Inflammatory macrophage (primary cell): ENCODE measurements at places on chromosomes 13 and 19.

- no peak for DNase-seq
Measured at GRCh38 chr19:35755550-35756376, 1.1 kb downstream of the HSPB6 start.

DNA sequence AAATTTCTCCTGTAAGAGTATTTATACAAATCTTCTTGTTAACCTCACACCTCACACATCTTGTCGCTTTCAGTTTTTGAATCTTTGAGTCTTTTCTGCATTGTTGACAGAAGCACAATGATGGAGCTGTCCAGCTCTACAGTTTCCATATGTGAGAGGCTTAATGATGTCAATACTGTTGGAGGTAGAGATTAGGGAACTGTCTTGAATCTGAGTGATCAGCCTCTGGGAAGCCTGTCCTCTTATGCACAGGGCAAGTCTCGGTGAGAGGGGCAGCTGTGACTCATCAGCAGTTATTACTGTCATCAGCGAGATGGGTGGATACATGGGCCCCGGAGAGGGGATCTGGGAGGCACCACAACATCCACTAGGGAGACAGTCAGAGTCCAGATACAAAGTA lies 4.6 kb upstream of the ITGBL1 start:
- DNase-seq: no peak

- no peak for DNase-seq
Measured at GRCh38 chr19:2274185-2274711, 7.7 kb downstream of the PEAK3 start.

DNA sequence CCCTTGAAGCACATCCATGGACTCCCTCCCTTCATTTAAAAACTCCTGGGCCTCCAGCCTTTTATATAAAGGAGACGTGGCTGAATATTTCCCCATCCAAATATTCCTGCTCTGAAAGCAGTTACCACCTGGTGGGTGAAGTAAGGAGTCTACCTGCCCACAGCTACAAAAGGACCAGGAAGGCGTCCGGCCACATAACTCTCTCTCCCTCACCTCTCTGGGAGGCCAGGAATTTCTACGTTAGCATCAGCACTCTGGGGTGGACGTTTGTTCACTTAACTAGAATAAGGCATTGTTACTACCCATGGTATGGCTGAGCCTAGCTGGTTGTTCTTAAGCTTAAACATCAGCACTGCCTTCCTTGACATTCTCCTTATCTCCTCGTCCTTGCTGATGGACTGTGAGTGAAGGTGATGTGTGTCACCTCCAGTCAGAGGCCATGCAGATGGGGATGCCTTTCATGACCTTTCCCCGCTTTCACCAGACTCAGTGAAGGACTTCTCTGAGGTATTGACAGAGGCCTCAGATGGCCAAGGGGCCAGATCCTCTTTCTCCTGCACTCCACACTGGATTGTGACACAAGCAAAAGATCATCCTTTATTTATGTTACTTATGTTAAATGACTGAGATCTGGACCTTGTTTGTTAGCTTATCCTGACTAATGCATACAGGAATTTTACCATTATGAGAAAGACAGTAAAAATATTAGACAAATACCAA lies 22.2 kb upstream of the KPNA3 start:
- no peak for DNase-seq

DNA sequence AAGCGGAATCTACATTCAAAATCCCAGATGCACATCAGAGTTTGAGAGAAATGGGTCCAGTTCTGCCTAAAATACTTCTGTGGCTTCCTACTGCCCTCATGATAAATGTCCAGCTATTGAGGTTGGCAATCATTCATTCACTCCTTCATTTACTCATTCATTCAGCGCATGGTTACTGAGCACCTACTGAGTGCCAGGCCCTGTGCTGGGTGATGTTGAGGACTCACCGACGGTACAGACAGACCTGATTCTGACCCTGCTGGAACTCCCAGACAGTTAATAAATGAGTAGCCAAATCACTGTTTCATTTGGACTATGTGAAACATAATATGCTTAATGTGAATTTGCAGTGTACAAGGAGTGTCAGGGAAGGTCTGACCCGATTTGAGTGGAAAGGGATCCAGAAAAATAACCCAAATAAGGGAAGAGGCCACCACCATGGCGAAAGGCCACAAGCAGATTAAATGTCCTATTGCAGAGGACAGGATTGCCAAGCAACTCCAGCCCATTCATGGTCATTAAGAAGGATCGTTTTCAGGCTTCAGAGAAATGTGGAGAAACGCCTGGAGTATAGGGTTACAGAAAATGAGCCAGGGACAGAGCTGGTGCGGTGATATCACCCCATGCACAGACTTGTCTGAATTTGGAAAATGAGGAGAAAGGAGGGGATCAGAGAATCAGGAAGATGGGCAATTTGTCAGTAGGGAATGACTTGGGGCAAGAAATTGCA lies 20.5 kb downstream of the DYRK1B start:
- no peak for DNase-seq

DNA sequence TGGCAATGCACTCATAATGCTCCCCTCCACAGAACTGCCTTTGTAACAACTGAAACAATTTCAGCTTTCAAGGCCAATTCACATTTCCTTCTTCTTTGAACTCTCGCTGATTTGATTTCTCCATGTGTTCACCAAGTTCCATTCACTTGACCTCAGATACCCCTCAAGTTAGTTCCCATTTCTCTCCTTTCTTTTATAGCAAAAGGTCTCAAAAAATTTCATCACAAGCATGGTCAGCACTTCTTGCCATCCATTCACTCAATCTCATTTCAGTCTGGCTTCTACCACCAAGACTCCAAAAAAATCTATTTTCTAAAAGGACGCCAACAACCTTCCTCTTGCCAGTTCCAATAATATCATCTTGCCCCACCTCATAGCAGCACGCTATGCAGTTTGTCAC lies 135.7 kb downstream of the DIAPH3 start:
- DNase-seq: peak; percentile 48

DNA sequence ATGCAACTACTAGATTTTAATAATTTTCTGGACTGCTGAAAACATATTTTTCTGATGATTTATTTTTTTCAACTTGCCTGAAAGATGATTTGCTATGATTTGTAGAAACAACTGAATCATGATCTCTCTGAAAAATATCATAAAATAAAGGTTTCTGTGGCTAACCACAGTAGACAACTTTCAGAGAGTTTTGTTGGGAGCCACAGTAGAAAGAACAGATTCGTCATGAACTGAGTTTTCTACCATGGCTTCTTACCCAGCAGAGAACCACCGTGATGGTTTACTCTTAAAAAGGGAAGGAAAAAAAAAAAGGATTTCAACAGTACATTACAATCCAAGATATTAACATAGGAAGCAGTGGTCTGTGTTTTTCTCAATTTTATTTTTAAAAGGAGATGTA lies 18.0 kb downstream of the ZAR1L start:
- no peak for DNase-seq

- DNase-seq: no peak
Measured at GRCh38 chr19:5916181-5916708, 2.2 kb downstream of the CAPS start.

- no peak for DNase-seq
Measured at GRCh38 chr19:33296488-33296971, 5.8 kb downstream of the CEBPA start.

GRCh38 chr13:88376760-88377388 lies 705.7 kb downstream of the SLITRK5 start:
- DNase-seq: no peak

- DNase-seq: peak; percentile 74
Measured at GRCh38 chr19:18450931-18451836, 13.3 kb upstream of the ISYNA1 start.

DNA sequence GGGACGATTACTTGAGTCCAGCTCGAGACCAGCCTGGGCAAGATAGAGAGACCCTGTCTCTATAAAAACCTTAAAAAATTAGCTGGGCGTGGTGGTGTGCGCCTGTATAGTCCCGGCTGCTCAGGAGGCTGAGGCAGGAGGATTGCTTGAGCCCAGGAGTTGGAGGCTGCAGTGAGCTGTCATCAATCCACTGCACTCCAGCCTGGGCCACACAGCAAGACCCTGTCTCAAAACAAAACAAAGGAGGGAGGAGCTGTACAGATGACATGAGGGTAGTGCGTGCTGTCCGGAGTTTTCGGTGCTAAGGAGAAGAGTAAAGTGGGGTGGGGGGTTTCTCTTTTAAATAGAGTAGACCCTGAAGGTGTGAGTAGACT lies 22.6 kb downstream of the HDGFL2 start:
- no peak for DNase-seq

- peak; percentile 20 for DNase-seq
Measured at GRCh38 chr13:46476174-46476573, 76.8 kb upstream of the LRCH1 start.
